ENCODE measurements at places on chromosomes 5 and 9.

GRCh38 chr9:93248386-93249040 is 64.6 kb downstream of the WNK2 start:
- DNase-seq, result no peak

DNA sequence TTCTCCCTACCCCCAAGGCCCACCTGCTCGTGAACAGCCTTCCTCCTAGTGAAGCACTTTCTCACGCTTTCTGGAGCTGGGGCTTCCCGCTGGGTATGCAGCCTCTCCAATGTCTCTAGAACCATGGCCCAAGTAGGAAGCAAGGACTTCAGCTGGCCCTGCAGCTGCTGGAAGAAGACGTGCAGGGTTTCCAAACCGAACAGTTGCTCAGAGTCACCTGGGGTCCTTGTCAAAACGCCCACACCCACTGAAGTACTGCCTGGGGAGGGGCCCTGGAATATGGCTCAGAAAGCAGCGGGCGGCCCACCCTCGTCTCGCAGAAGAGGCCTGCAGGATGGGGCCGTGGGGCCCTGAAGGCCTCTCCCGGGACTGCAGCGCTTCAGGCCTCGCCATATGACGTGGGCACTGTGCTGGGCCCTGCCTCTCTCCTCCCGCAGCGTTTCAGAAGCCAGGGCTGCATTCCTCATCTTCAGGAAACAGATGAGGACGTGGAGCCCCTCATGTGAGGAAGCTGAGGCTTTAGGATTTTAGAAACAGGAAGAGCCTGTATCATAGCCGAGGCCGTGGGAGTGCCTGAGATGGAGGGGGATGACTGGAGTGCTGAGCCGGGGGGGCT is 116.0 kb upstream of the LMX1B start:
- DNase-seq, result no peak

DNA sequence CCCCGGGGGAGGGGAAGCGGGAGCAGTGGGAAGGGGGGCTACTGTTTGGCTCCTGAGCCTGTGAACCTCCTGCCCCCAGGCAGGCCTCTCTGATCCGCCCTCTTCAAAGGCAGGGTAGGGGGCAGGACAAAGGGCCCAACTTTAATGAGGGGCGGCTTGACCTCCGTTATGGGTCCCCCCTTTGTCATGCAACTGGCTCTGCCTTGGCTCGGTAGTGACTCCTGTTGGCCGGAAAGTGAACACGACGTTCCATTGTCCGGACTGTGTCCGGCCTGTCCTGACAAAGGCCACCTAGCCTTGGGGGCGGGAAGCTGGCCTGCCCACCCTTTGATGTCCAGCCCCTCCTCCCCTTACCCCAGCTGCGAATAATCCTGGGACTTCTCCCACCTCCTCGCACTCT is 1.3 kb downstream of the CDX1 start:
- DNase-seq, result no peak

DNA sequence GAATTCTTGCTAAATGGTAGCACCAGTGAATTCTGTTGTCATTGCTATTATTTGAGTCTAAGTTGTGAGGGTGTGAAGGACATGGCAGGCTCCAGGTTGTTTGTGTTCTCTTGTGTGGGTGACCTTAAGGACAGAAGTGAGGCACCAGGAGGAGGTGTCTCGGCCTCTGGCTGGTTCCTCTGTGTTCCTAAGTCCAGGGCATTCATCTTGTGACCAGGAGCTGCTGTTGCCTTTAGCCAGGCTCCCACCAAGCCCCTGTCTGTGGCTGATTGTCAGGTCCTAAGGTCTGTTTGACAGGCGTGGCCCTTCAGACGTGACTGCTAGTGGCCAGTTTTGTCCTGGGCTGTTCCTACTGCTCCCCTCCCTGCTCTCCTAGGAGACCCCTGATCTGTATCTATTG is 89.4 kb downstream of the ANGPTL2 start:
- no peak for DNase-seq

DNA sequence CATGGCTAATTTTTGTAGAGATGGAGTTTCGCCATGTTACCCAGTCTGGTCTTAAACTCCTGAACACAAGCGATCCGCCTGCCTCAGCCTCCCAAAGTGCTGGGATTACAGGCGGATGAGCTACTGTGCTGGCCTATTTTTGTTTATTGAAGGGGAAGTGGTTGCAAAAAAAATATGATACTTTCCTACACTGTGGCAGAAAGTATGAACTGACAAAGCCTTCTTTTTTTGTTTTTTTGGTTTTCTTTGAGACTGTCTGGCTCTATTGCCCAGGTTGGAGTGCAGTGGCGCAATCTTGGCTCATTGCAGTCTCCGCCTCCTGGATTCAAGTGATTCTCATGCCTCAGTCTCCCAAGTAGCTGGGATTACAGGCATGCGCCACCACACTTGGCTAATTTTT is 50.9 kb downstream of the OSTF1 start:
- DNase-seq, result no peak

DNA sequence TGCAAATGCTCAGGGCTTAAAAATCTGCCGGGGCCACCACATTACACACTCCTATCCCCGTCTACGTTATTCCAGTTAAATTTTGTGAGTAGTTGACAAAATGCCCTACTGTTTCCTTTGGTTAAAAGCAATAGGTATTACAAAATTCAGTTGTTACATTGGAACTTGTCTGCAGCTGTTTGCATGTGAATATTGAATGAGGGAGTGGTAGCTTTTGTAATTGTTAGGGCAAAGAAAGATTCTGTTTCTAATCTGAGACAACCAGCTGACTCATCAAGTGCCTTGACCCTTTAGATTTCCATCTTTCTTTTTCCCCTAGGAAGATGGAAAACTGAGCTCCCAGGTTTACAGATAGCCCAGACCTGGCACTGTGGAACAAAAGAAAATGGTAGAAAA is 30.2 kb downstream of the MAML1 start:
- no peak for DNase-seq

DNA sequence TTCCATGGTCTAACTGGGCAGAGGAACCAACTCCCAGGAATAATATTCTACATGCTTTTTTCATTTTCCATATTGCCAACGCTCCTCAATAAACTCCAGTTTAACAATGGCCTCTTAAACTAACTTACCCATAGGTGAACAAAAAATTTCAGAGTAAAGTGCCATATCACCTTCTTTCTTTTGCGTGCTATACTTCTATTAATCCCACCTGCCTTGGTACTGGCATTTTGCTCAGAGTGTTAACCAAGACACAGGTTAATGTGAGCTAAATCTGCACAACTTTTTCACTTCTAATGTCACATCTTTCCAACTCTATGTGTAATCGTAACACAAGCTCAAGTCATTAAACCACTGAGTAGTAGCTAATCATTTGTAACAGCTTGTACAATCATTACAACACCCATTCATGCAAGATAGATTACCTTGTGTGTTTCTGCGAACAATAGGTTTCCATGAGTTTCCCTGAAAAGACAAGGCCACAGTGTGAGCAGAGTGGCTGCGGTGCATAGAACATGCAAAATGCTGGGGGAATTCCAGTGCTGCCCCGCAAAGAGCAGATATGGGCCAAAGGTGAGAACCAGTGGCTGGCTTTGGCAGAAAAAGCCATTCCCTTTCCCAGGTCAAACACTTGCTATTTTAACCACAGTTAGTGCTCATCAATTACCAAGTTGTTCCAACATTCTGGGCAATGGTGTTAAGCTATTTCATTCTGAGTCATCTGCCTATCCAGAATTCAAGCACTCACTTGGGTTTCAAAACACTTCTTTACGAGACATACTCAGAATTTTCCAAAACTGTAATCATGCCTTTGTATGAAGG is 42.8 kb downstream of the TIMD4 start:
- DNase-seq, result no peak

GRCh38 chr9:107839371-107839770 is 349.8 kb upstream of the KLF4 start:
- DNase-seq, result no peak

- no peak for DNase-seq
These were observed 321.6 kb upstream of the ITGA1 start for GRCh38 chr5:52466113-52466512.

GRCh38 chr5:123215929-123216702 is 127.1 kb downstream of the PRDM6 start:
- no peak for DNase-seq

- no peak for DNase-seq
These were observed 9.0 kb downstream of the TTLL11 start for GRCh38 chr9:122084026-122084675.

DNA sequence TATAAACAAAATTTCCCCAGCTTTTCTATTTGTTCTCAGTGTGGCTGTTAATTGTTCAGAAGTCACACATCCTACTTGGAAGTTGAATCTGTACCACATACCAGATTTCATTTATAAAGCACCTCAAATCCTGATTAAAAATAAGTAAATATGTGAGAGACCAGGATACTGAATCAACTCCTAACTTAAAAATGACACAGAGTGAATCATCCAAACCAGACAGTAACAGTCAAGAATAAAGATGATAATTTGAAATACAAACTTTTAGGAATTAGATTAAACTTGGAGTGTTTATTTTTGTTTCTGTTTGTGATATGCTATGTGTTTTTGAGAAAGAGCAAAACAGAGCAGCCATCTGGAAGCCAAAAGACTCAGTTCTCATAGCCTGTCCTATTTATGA is 633.2 kb upstream of the RORB start:
- no peak for DNase-seq

DNA sequence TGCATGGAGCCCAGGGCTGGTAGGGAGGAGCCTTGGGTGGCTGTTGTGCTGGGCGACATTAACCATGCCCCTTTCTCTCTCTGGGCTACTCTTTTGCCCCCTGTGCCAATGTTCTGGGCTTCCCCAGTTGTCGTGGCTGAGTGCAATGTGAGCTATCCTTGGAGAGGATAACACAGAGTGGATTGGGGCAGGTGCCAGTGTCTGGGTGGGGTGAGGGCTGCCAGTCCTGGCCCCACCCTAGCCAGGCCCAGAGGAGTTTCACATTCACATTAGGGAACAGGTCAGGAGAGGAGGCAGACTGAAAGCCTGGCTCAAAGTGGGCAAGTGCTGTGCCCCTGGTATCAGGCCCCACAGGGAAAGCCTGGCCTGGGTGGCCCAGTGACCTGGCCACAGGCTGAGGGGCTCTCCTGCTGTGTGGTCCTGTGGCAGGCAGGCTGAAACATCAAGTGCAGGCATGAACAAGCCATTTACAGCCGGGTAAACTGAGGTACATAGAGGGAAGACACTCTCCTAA is 7.5 kb upstream of the NDST1 start:
- DNase-seq, result no peak

GRCh38 chr5:126390051-126390450 is 33.2 kb upstream of the GRAMD2B start:
- no peak for DNase-seq

DNA sequence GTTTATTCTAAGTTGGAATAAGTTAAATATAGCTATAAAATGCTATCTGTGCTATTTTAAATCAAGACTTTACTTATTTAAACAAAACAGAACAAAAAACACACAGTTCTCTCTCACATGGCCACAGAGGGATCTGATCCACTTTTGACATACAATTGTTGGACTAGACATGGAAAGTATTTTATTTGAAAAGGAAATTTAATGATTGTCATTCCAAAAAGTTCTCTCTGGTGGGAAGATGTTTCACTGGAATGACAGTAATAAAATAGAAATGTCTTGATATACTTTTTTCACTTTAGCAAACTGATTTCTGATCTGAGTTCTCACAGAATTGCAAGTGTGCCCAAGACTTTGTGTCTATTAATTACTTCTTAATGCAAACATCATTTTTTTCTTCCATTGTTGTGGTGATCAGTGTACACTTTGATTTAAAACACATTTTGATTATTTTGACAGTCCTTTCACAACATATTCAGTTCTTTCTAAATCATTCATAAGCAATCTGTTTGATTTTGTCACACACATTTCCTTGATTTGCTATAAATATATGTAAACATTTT is 30.1 kb upstream of the MINAR2 start:
- no peak for DNase-seq

GRCh38 chr9:97367729-97368128 is 44.2 kb upstream of the TDRD7 start:
- no peak for DNase-seq

DNA sequence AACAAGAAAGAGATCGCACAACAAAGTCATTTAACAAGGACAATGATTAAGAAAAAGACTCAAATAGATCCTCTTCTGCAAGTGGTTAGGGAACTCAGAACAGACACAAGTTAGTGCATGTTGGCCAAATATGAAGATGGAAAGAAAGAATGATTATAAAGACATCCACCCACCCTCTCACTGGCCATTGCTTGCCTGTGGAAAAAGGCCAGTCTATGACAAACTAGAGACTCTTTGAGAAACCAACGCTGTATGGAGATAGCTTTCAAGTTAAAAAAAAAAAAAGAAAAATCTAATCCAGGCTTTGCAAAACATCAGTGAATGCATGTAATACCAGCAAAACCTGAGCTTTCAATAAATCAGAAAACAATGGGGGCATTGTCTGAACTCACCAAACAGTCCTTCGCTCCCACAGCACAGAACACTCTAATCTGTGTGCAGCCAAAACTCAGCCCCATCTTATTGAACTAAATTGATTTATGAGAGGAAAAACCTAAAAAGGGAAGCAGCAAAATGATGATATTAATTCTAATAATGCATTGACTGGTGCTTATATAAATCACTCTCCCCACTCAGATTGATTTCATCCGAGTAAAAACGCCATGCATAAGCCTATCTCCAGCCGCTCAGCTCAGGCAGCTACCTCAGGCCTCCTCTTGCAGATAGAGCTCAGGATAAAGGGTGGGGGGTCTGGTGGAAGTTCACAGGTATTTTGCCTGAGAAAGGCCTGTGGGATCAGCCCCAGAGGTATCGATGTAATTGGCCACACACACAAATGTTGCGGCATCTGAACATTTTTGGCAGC is 547.1 kb downstream of the CCDC171 start:
- no peak for DNase-seq

- no peak for DNase-seq
These were observed 130.2 kb downstream of the TLE1 start for GRCh38 chr9:81559197-81559596.

DNA sequence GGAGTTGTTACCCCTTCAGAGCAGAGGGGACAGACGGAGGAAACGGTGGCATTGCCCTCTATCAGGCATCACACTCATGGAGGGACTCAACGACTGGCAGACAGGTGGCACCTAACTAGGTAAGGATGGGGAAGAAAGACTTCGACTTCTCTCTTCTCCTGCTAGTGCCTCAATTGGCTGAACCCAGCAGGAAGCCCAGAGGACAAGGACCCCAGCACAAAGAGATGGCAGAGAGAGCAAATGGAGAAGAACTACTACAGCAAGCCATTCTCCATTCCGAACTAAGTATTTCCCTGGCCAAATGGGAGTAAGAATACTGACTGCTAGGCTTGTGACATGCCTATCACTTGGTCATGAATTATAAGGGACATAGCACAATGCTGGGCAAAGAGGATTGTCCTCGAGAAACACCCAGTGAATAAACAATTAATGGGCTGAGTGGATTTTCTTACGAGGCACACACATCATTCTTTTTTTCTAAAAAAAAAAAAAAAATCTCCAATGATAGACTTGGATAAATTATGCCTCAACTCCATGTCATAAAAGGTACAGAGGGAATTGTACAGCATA is 35.3 kb upstream of the CPEB4 start:
- no peak for DNase-seq

GRCh38 chr5:171596391-171596878 is 177.0 kb downstream of the FGF18 start:
- peak; percentile 89 for DNase-seq

GRCh38 chr5:170076211-170076610 is 29.5 kb upstream of the FOXI1 start:
- no peak for DNase-seq
